GM12864 (cell line): ENCODE measurements at places on chromosomes 5 and 9.

DNA sequence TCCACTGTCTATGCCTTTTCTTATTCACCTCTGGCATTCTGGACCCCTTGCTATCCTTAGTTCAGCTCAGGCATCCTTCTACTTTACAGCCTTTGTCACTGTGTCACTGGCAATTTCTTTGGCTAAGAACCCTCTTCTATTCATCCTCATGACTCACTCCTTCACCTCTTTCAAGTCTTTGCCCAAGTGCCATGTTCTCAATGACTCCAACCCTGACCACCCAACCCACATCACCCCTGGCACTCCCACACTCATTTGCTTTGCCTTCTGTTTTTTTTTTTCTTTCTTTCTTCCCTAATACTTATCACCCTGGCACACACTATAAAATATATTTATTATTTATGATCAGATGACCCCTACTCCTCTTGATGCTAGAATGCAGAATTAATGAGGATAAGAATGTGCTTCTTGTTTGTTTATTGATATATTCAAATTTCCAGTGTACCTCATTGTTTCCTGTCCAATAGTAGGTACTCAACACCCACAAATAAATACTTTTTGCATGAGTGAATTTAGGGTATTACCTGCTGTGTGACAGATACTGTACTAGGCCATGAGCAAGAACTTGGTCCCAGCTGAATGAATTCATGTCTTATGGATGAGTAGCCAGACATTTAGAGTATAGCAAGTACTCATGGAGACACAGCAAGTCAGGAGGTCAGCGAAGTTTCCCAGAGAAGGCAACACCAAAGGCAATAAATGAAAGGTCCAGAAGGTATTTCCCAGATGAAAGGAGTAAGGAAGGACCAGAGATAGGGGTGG, 236.1 kb downstream of the PAPPA start:
- no peak for DNase-seq

GRCh38 chr9:113879911-113880310, 3.8 kb downstream of the ZNF618 start:
- DNase-seq: no peak

- peak; percentile 10 for DNase-seq
Observed at GRCh38 chr9:16039218-16039987, 486.6 kb downstream of the CCDC171 start.

GRCh38 chr5:59071755-59072549, 489.1 kb downstream of the RAB3C start:
- no peak for DNase-seq

- DNase-seq: no peak
Observed at GRCh38 chr9:110443146-110443865, 105.6 kb upstream of the TXNDC8 start.

DNA sequence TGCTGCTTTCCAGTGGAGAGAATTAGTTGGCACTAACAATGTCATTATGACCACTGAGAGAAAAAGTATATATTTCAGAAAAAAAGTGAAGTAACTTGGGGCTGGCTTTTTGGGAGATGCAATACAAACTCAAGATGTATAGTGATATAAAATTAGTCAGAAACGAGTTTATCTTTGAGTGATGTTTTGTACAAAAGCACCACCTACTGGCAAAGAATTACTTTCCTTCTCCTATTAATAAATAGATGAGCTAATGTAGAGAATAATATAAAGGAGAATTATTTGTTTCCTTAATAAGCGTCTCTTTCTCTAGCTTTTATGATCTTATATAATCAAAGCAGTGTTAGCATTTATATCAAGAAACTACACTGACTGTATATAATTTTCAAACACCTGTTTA, 158.8 kb downstream of the MEF2C start:
- DNase-seq: no peak

DNA sequence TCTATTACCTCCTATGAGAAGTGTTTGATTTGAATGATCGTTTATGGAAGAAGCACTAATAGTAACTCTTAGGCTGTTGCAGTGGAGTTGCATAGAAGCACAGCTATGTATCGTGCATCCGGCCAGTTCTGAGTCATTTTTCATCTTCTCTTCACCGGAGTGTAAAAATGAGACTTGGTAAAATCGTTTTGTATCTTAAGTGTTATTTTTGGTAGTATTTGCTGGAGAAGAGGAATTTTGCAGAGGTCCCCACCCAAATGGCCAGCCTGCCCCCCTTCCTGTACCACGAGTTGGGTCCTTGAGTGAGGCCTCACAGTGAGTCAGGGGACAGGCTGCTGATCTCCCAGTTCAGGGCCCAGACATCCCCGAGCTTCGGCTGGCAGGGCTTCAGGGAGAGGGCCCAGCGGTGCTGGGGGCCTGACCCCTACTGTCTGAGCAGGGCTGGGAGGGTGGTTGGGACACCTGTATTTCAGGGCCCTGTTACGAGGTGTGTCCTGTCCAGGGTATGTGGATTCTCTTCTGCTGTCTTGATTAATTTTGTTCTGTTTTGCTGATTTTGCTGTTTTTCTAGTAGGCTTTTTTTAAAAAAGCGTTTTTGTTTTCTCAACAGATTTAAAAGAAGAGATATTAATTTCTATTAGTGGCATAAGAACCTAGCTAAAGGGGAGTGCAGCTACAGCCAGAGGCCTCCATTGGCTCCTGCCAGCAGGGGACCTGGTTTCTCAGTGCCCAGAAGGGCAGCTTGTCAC, 210.8 kb downstream of the TRIO start:
- DNase-seq: no peak

DNA sequence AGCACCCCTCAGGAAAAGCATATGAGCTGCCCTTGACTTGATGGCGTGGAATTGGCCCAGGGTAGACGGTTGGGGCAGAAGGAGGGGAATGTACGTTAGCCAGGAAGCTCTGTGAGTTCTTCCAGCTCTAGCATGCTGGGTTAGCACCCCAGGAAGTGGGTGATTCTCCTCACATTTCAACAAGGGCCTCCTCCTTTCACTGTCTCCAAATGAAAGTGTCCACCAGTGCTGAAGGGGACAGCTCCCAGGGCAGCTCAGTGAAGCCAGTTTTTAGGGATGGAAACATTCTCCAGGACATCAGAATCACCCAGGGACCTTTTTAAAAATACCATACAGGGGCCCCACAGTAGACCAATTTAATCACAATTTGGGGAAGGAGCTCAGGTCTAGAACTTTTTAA, 17.2 kb upstream of the AFAP1L1 start:
- no peak for DNase-seq

DNA sequence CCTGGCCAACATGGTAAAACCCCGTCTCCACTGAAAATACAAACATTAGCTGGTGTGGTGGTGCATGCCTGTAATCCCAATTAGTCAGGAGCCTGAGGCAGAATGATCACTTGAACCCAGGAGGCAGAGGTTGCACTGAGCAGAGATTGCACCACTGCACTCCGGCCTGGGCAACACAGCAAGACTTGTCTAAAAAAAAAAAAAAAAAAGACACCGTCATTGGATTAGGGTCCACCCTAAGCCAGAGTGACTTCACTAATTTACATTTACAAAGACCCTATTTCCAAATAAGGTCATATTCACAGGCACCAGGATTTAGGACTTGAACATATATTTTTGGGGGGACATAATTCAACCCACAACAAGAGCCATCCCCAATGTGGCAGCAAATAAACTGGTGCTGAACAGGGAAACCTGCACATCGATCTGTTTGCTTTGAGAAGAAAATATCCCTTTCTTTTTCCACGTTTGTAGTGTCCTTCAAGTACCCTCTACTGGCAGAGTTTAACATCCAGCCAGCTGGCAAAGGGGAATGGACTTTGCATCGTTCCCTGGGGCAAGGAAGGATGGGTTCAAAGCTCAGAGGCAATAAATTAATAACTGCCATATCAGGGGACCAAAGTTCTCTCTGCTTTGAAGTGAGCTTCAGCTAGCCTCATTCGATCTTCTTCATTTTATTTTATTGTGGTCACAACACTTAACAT, 3.7 kb upstream of the DNAJC25 start:
- no peak for DNase-seq

DNA sequence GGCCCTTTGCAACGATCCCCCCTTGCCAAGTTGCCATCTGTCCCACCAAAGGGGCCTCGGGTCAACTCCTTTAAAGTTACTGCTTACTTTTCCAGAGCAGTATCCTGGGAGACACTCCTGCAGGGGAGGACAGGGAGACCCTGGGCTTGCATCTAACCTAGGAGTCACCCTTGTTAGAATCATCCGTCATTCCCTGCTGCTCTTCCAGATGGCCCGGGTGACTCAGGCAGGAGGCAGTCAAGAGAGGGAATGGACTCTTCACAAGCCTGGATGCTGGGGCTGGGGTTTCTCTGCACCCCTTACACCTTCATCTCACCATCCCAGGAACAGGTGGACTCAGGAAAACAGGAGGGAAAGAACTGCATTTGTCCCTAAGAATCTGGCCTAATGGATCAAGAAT, 175.6 kb downstream of the GABBR2 start:
- no peak for DNase-seq

- no peak for DNase-seq
Observed at GRCh38 chr9:132182314-132183091, 20.6 kb downstream of the NTNG2 start.

DNA sequence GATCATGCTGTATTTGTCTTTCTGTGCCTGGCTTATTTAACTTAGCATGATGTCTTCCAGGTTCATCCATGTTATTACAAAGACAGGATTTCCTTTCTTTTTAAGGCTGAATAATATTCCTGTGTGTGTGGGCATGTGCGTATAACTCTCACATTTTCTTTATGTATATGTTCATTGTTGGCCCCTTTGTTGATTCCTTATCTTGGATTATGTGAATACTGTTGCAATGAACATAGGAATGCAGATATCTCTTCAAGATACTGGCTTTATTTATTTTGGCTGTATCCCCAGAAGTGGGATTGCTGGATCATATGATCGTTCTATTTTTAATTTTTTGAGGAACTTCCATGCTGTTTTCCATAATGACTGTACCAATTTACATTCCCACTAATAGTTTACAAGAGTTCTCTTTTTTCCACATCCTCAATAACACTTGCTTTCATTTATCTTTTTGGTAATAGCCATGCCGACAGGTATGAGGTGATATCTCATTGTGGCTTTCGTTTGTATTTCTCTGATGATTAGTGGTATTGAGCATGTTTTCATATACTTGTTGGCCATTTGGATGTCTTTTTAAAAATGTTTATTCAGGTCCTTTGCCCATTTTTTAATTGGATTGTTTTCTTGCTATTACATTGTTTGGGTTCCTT, 38.0 kb downstream of the CREBRF start:
- no peak for DNase-seq

- no peak for DNase-seq
Observed at GRCh38 chr5:66892716-66893115, 296.5 kb downstream of the MAST4 start.

DNA sequence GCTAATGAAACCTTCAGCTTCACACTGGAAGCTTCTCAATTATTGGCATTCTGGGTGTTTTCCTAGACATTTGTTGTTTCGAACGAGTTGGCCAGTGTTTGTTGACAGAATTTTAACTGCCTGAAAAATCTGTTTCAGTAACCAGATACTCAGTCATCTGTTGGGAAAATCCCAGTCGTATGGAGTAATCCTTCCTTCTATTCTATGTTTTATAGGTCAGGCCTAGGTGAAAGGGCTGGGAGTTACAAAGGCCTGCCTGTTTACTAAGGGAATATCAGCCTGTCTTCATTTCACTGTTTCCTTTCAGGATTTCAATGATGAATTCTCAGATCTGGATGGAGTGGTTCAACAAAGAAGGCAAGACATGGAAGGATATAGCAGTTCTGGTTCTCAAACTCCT, 59.9 kb downstream of the GRAMD2B start:
- DNase-seq: no peak

GRCh38 chr5:159913048-159913447, 3.2 kb upstream of the ADRA1B start:
- no peak for DNase-seq

GRCh38 chr5:82297711-82298110, 19.6 kb upstream of the RPS23 start:
- no peak for DNase-seq

GRCh38 chr9:101354143-101354764, 30.6 kb downstream of the BAAT start:
- no peak for DNase-seq

- no peak for DNase-seq
Observed at GRCh38 chr5:178210073-178210535, 5.8 kb downstream of the HNRNPAB start.

DNA sequence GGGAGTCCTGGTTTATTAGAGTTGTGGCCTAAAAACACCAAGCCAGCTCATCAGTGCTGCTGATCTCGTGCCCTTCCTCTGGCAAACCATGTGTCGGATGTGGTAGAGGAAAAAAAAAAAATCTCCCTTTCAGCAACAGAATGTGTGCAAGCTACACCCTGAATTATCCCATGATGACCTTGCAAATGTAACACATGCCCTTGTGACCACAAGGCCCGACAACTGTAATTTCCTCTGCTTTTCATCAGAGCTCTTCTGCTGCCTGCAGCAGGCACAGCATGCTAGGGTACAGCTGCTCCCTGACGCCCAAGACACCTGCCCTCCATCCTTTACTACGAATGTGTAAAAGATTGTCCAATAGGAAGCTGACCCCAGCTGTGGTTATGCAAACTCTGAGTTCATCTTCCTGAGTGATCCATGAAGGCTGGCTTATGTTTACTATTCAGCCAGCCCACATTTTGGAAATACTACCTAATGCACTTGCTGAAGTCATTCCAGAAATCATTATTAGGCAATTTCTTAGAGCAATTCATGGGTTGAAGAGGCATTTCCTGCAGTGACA, 14.6 kb upstream of the BNC2 start:
- no peak for DNase-seq

- DNase-seq: no peak
Observed at GRCh38 chr5:13581914-13582313, 362.6 kb downstream of the DNAH5 start.

DNA sequence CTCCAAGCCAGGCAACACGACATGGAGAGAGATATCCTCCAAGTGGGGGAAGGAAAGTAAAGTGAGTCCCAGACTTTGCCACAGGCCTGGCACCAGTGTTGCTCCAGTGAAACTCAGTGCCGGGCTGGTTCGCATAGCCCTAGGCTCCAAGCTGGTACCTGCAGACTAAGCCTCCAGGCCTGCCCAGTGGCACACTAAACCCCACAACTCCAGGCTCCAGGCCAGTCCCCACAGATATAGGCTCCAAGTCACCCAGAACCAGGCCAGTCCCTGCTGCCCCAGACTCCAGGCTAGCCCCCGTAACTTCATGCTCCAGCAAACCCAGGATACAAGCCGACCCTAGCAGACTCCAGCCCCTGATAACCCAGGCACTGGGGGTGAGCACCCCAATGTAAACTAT, 23.0 kb upstream of the AP3B1 start:
- no peak for DNase-seq

DNA sequence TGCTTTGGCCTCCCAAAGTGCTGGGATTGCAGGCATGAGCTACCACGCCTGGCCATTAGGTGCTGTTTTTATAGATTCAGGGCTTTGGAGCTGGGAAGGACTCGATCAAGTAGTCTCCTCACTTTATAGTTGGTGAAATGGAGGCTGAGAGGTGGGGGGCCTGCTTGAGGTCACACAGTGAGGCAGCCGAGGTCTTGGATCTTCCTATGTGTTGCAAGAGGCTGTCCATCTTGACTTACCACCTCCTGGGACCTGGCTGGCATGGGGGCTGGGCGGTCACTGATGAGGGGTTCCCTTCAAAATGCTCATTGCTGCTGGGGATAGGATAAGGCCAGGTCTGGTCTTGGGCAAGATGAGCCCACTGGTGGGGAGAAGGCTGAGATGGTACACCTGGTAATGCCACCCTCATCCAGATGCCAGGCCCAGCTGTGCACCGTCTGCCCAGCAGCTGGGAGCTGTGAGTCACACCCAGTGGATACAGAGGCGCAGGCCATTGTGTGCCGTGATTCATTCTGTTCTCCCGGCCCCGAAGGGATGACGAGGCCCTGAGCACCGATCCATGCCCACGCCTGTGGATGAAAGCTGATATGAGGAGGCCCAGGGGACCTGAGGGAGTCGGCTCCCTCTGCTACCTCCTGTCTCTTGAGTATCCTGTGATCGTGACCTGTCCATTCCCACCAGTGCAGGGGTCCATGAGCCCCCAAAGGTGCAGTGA, 10.5 kb upstream of the NDST1 start:
- no peak for DNase-seq
